Stimulated activated CD8-positive, alpha-beta memory T cell treated with anti-CD3 and anti-CD28 coated beads, Interleukin-4, amount 100 ng/mL, for 1 hour (primary cell): ENCODE measurements at places on chromosomes 4 and X.

DNA sequence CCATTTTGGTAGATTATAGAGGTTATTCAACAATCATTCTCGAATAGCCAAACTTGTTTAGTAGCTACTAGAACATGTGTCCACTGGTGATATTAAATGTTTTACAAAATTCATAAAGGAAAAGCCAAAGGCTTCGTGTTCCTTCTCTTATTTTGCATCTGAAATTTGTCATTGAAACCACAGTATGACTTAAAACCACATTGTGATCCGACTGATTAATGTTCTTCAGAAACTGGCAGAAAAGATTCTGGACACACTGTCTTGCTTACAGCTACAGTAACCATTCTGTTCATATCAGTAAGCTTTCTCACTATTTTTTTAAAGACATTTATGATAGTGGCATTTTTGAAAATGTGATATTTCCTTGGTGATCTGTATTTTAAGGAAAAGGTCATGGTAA, 2.6 kb upstream of the SMARCA1 start:
- DNase-seq = no peak

GRCh38 chrX:15751155-15751819, 13.2 kb downstream of the CA5B start:
- DNase-seq = no peak

DNA sequence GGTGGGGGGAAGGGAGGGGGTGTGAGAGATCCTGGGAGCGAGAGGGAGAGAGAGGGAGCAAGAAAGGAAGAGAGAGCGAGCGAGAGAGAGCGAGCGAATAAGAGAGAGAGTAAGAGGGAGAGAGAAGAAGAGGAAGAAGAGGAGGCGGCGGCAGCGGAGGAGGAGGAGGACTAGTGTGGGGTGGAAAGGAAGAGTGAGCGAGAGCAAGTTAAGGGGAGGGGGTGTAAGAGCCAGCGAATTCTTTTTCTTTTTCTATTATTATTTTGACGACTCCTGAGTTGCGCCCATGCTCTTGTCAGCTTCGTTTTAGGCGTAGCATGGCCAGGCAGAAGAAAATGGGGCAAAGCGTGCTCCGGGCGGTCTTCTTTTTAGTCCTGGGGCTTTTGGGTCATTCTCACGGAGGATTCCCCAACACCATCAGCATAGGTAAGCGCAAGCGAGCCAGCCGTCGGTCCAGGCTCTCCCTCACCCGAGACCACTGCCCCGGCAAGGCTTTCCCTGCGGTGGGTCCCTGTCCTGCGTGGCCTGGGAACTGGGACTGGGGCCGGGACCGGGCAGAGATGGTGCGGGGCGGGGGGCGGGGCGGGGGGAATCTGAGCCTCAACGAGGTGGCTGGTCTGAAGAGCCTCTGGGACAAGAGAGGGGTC, at the start of gene GRIA3:
TSS of gene GRIA3 (plus strand) at position 60 of the 647 bp plus-strand sequence. CDS start at position 318, 258 bp downstream.
- DNase-seq = no peak

- no peak for DNase-seq
These were observed 103.3 kb upstream of the TLR3 start for GRCh38 chr4:185965426-185966384.

GRCh38 chr4:10456595-10457254, 501 bp downstream of the ZNF518B start:
- peak; percentile 37 for DNase-seq

DNA sequence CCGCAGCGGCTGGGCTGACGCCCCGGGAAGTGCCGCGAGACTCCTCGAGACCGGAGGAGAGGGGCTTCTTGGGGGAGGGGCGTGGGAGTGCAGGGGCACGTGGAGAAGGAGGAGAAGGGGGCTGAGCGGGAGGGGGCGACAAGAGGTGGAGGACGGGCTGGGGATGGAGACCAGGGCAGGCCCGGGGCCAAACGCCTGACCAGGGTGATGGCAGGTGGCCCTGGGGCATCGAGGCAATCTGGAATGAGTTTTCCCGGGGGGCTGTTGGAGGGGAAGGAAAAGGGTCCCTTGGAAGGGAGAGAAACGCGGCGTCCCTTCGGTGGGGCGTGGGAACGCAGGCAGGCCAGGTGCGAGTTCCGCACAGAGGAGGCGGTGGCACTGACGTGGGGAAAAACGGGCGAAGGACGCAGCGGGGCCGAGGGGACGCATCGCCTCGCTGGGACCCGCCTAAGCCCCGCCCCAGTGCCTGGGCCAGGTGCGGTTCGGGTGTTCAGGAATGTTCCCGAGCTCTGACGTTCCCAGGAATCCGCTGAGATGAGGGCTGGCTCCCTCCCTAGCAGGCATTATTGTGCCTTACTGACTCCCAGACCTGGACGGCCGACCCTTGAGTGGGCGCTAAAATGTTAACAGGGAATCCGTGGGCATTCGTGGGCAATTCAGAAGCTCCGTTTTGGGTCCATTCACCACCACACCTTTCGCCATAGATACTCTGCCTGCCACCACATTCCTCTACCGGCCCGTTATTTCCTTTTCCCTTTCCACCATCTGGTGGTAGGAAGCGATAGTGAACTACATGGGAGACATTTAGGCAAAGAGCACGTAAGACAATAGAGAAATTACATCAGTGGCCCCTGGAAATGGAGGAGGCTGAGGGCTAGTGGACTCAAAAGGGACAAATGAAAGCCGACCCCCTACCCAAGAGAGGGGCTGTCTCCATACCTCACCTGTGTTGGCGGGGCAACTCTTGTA, 795 bp upstream of the SH3KBP1 start:
- no peak for DNase-seq

DNA sequence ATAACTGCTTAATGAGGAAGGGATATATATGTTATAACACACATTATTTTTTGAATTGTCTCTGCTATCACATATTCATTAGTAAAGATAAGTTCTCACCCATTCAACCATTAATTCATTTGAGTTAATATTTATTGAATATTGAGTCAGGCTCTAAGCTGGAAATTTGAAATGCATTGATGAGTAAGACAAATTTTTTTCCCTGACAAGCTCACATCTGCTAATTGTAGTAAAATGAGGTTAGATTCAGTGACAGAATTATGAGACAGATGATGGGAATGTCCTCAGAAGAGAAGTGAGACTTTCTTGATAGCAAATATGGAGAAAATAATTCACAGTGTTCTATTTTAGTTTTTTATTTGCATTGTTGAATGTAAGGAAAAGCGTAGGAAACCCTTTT, 194.3 kb downstream of the SLC4A4 start:
- DNase-seq = no peak

DNA sequence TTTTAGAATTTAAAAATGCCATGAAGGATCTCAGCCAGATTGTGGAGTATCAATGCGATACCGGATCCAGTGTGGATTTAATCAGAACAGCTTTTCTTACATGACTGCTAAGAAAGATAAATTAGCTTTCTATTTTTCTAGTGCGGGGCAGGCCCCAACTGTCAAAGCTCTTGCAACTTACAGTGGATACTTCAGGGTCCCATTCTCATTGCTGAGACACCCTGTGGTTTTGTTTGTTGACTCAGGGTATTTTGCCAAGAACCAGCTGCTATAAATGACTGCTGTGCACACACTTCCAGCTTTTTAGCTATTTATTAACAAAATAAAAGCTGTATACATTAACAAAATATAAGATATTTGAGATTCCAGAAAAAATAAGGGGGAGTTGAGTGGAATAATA, 166.4 kb downstream of the DCLK2 start:
- no peak for DNase-seq

DNA sequence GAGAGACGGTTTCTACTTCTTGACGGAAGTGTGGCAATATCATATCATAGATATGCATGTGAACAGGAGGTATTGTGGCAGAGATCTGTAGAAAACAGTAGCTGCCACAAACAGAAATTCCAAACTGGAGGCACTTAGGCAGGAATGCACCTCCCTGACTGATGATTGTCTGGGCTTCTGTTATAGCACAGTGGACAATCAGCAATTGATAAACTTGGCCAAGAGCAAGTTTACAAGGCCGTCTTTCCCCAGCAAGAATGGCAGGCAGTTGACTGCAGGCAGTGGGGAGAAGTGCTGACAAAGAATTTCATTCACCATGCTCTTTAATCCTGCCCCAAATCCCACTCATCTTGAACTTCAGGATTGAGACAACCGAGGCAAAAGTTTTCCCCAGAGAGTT, 114.4 kb upstream of the STOX2 start:
- no peak for DNase-seq

DNA sequence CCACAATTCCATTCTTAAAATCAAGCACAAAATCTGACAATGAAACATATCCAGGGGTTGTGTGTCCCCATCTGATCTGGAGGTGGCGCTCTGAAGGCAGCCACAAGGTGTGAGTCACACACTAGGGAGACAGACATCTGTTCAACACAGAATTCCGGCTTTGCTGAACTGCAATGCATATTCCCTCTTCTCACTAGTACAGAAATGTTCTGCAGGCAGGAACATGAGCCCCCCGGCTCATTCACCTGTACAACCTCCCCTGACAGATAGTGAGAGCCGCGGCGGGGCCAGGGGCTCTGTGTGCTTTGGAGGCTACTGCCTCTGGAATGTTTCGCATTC, 41.9 kb downstream of the WDR1 start:
- no peak for DNase-seq

DNA sequence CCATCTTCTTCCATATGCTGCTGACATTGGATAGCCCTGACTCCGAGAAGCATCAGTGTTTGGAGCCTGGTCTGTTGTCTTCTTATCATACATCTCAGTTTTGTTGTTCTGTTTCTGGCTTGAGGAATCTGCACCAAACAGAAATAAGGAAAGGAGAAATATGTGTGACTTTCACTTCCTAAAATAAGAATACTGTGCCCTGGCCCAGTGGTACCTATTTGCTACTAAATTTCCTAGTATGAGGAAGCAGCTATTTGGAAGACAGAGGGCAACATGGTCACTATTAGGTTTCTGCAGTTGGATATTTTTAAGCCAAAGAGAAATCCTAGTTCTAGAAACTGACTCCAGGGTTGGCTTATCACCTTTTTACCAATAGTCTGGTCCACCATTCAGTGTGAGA, 16.8 kb downstream of the CT47C1 start:
- no peak for DNase-seq

DNA sequence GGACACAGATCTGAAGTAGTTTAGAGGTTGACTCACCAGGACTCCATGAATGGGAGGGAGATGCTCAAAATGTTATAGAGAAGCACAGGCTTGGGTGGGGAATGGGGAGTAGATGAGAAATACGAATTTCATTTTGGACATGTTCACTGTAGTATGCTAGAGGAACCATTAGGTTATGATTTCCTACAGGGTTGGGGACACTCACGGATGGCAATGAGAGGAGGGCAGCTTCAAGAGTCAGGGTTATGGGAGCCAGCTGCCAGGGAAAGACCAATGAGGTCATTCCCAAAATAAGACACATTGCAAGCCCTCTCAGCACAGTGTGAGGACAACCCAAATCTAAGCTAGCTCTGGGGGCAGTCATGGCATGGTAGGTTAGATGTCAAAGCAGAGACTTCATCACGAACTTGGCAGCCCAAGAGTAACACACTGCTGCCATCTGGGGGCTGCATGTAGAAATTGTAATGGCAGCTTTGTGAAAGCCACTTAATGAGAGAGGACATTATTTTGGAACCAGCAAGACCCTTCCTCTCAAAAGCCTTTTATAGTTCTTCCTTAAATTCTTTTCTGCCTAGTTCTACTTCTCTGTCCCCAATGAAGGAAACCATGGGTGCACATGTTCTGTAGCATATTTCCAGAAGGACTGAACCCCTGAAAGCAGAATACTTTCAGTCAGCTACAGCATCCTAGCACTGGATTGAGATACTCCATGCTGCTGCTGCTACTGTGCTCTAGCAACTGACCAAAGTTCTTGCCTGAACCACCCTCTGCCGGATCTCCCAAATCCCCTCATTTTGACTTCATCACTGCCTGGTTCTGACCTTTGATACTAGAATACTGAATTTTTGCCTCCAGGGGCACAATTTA, 16.2 kb upstream of the ZCCHC12 start:
- DNase-seq = no peak

- DNase-seq = no peak
These were observed 283.8 kb downstream of the IQCM start for GRCh38 chr4:149531861-149532260.

DNA sequence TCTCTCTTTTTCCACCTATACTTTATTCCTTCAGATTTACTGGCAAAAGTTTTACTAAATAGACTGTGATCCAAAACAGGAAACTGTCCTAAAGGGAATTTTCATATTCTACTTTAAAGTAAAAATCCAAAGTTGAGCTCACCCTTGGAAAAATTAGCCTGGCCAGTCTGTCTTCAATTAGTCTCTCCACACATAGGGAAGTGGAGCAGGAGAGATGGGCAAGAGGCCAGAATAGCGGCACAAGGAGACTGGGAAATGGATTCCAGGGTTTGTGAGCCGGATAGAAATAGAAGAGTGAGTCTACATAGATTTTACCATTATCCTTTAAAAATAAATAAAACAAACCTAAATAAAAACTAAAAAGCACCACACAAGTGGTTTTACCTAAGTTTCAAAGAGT, 16.2 kb upstream of the FRMD7 start:
- no peak for DNase-seq

GRCh38 chrX:133607419-133608348, 192.4 kb upstream of the GPC4 start:
- no peak for DNase-seq

GRCh38 chrX:135605906-135606305, 85.4 kb downstream of the INTS6L start:
- no peak for DNase-seq

- no peak for DNase-seq
These were observed 296.6 kb upstream of the SLC7A11 start for GRCh38 chr4:138538743-138539142.

- DNase-seq = no peak
These were observed 349.1 kb downstream of the ANK2 start for GRCh38 chr4:113398441-113399143.

- no peak for DNase-seq
These were observed 68.0 kb upstream of the ATXN3L start for GRCh38 chrX:13387666-13388494.

DNA sequence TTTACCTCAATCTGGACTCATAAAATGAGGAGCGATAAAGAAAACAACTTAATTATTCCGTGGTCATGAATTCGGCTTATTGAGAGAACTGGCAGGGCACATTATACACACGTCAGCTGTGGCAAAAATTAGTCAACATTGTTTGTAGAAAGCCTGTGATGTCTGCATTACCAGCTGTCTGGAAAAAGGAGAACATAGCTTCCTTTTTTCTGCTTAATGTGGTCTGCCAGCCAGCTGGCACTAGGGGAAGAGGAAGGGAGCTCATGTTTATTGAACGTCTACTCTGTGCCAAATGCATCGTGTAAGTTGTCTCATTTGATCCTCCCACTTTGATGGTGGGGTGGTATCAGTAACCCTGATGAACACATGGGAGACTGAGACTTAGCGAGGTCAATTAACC, 367.6 kb downstream of the ARHGAP24 start:
- DNase-seq = no peak

- DNase-seq = peak; percentile 21
These were observed 104.1 kb downstream of the GPAT3 start for GRCh38 chr4:83639849-83640493.
